ENCODE measurements at places on chromosomes 3 and 15.

GRCh38 chr3:67493808-67494207 is 160.6 kb downstream of the SUCLG2 start:
- DNase-seq: no peak

DNA sequence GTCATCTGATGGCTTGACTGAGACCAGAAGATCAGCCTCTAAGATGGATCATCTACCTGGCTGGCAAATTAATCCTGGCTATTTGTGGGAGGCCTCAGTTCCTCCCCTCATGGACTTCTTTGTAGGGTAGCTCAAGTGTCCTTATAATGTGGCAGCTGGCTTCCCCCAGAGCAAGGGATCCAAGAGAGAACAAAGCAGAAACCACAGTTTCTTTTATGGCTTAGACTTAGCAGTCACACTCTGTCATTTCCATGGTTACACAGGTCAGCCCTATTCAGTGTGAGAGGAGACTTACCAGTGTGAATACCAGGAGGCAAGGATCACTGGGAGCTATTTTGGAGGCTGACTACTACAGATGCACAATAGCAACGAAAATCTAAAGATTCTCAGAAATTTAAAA is 15.3 kb upstream of the ARL14 start:
- DNase-seq: peak; percentile 38

GRCh38 chr15:83215306-83215705 is 7.7 kb upstream of the HDGFL3 start:
- no peak for DNase-seq

GRCh38 chr3:171953301-171954022 is 85.9 kb upstream of the FNDC3B start:
- DNase-seq: peak; percentile 44

Measured in mesenchymal stem cell (in vitro differentiated cells and primary cell).